ENCODE measurements at places on chromosomes 13 and 19.

GRCh38 chr19:6446452-6446851, 12.9 kb upstream of the SLC25A41 start:
- DNase-seq = no peak

- DNase-seq = no peak
Observed at GRCh38 chr19:38849860-38850435, at the start of gene HNRNPL. Gene HNRNPL (minus strand): TSS chr19:38849986. CDS start chr19:38849966, 20 bp downstream.

DNA sequence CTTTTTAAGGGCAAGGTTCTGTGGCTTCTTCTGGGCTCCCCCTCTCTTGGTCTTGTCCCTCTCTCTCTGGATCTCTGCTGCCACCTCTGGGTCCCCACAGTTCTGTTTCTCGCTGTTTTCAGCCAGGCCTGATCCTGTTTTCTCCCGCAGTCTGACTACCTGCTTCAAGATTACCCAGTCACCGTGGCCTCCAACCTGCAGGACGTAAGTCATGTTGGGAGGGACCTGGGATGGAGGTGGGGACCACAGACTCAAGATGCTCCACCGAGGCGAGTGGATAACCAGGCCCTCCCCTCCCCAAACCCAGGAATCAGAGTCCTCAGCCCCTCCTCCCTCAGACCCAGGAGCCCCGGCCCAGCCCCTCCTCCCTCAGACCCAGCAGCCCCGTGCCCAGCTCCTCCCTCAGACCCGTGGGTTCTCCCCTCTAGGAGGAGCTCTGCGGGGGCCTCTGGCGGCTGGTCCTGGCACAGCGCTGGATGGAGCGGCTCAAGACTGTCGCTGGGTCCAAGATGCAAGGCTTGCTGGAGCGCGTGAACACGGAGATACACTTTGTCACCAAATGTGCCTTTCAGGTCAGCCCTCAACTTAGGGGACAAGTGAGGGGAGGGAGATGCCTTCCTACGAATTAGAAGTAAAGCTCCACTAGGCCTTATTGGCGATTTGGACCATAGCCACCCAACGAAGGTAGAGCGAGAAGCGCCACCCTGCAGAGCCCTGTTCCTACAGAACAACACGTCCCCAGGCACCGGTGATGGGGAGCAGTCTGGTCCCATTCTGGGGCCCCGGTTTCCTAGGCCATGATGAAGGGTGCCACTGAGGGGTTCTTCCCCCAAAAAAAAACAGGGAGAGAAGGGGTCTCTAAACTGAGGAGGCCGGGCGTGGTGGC, 2.2 kb downstream of the FLT3LG start:
- DNase-seq = peak; percentile 60

DNA sequence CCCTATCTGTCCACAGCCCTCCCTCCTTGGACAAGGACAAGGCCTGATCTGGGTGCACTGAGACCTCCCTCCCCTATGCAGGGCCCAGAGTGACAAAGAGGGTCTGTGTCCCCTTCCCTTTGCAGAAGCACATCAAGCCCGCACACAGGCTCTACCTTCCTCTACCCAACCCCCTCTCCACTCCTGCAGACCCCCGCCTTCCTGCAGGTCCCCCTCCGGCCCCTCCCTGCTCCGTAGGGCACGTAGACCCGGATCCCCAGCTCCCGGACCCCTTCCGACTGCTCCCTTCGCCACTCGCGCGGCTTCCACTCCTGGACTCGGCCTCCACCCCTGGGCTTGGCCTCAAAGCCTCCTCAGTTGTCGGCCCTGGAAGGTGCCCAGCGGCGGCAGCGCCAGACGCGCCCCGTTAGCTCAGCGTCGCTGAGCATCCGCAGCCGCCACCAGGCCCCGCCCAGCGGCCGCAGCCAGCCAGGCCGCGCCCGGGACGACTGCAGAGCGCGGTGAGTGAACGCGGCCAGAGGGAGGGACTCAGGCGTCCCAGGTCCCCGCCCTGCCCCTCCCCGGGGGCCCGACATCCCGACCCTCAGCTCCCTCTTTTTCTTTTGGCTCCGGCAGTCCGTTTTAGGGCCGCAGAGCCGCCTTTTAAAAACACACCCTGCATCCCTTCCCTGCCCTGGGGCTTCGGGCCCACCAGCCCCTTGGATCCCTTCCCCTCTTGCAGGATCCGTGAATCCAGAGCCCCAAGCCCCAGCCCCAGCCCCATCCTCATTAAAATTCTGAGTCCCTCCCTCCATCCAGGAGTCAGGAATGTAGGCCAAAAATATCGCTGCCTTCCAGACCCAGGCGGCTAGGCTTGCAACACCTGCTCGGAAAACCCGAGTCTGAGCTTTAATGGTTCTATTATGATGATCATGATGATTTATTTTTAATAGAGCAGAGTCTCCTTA, 1.5 kb upstream of the MYADM start:
- DNase-seq = peak; percentile 46

DNA sequence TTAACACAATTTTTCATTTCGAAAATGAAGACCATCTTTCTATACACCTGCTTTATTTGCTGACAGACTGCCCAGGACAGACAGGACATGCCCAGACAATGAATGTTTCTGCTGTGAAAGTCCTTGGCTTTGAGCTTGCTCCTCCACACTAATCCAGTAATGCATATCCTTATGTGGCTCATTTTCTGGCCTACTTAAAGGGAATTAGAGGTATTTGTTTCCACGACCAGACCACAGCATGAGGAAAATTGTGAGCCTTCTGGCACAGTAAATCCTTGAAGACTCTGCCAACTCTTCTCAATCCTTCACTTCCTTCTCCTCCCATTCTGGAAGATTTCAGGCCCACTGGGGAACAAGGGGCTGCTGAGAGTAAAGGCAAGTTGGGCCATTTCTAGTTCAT, 25.7 kb downstream of the CCDC70 start:
- no peak for DNase-seq

DNA sequence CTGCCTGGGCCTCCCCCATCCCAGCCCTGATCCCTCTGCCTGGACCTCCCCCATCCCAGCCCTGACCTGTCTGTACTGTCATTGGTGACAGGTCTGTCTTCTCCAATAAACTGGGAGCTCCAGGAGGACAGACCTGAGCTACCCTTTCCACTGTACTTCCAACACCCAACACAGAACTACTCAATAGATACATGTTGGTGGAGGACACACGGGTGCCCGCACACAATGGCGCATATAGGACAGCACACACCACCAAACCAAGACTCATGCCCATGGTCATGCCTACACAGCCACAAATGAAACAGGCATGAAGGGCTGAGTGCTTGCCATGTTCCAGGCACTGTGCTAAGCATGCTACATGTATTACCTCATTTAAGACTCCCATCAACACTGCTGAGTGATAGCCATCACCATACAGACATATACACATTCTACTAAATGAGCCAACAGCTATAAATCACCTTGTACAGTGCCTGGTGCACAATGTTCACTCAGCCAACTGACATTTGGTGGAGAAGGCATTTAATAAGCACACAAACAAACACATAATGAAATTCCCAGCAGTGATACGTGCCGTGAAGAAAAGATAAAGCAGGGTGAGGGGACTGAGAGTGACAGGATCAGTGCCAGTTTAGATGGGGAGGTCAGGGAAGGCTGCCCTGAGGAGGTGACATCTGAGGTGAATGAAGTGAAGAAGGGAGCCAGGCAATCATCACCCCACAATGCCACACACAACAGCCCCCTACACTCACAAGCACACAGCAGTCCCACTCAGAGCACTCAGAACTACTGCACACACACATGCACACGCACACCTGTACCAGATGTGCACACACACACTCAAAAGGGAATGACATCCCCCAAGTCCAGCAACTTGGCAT, 857 bp downstream of the POU2F2 start:
- no peak for DNase-seq

DNA sequence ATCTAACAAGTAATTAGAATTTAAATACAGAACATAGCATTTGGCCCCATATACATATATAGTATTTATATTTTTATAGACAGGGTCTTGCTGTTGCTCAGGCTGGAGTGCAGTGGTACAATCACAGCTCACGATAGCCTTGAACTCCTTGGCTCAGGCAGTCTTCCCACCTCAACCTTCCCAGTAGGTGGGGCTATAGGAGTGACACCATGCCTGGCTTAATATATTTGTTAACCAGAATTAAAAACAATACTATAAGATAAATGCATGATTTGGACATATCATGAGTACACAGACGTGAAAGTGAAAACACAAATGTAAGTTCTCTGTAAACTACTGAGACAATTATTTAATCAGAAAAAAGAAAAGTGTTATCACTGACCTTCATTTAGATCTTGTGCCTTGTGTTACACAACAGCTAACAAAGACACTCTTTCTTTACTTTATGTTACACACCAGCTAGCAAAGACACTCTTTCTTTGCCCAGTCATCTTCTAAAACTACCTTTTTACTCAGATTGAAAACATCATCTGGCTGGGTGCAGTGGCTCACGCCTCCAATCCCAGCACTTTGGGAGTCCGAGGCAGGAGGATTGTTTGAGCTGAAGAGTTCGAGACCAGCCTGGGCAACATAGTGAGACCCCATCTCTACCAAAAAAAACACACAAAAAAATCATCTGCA, 22.6 kb downstream of the CARS2 start:
- peak; percentile 65 for DNase-seq

DNA sequence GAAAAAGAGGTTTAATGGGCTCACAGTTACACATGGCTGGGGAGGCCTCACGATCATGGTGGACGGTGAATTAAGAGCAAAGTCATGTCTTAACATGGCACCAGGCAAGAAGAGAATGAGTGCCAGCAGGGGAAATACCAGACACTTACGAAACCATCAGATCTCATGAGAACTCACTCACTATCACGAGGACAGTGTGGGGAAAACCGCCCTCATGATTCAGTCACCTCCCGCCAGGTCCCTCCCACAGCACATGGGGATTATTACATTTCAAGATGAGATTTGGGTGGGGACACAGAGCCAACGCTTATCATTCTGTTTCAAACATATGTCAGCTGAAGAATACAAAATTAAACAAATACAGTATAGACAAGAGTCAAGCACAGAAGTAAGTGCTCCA, 165.1 kb downstream of the PCCA start:
- DNase-seq = peak; percentile 15

DNA sequence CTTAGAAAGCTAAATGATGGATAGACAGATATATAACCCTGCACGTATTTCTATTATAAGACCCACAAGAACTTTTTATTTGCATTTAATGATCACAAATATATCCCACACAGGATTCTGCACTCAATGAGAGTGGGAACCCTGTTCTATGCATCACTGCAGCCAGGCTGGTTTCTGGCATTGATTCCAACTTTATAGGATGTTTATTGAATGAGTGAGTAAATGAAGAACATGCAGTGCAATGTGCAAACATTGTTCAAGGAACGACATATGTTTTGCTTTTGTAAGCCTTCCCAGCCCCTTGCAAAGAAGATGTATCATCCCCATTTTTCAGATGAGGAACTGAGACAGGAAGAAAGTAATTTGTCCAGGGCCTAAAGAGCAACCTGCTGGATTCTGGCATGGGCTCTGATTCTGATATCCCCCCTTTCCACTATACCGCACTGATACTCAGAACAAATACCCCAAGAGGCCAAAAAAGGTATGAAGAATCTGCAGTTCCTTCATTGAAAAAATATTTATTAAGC, 246.3 kb downstream of the LACC1 start:
- DNase-seq = no peak

- DNase-seq = peak; percentile 62
Observed at GRCh38 chr19:35045667-35046300, 4.3 kb downstream of the HPN start.

GRCh38 chr19:32872391-32872790, 2.8 kb upstream of the SLC7A9 start:
- DNase-seq = no peak

GRCh38 chr13:76461999-76462398, 424.2 kb downstream of the KCTD12 start:
- peak; percentile 20 for DNase-seq

GRCh38 chr19:10288662-10289166, 1.0 kb upstream of the ICAM5 start:
- DNase-seq = peak; percentile 80

- DNase-seq = no peak
Observed at GRCh38 chr13:101490406-101491015, 38.0 kb downstream of the ITGBL1 start.

GRCh38 chr19:19534556-19535265, 3.4 kb upstream of the CILP2 start:
- DNase-seq = no peak

- DNase-seq = no peak
Observed at GRCh38 chr19:58569943-58570670, 3.0 kb downstream of the MZF1 start.

GRCh38 chr13:68214691-68215415, 984.7 kb upstream of the PCDH9 start:
- DNase-seq = no peak

GRCh38 chr19:9937001-9937411, 691 bp upstream of the OLFM2 start:
- no peak for DNase-seq

GRCh38 chr19:1390890-1391423, 7.2 kb downstream of the NDUFS7 start:
- no peak for DNase-seq

GRCh38 chr13:25501231-25501630, 129.5 kb downstream of the ATP8A2 start:
- DNase-seq = no peak

- peak; percentile 15 for DNase-seq
Observed at GRCh38 chr19:52138278-52138982, 1.3 kb downstream of the ZNF616 start.

- DNase-seq = peak; percentile 22
Observed at GRCh38 chr19:52778811-52779210, 7.8 kb downstream of the ZNF600 start.

GRCh38 chr19:1862424-1863327, 703 bp downstream of the KLF16 start:
- DNase-seq = no peak

DNA sequence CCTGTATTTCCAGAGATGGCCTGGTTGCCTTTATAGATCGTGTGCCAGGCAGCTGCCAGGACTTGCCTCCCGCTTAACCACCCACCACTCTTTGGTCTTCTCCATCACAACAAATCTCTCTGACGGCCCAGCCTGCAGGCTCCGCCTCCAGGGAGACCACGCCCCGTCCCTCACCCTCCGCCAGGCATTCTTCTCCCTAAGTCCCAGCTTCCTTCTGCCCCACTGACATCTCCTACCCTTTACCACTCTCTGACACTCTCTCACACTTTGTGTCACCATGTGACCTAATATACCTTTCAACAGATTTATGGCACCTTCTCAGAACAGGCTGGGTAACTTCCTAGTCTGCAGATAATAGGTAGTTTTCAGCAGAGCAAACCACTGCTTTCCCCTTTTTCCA, 95.1 kb downstream of the CAB39L start:
- no peak for DNase-seq

GRCh38 chr13:71877256-71877653, 10.3 kb upstream of the DACH1 start:
- DNase-seq = no peak

DNA sequence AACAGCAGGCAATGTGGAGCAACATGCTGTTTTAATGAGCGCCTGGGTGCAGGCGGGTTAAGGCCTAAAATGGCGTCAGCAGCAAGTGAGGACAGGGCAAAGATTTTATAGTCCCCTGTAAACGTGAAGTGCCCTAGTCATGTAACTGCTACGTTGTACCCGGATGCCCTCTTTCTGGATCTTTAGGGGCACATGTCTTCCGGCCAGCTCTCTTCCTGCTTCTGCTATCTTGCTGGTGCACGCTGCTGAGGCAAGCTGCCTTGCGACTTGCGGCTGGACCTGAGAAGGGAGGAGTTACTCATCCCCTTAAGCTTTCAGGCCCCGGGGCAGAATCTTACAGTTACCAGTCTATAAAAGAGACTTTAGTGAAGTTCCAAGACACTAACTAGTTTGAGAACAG, 303.6 kb upstream of the DACH1 start:
- no peak for DNase-seq

All from choroid plexus epithelial cell (primary cell).